ENCODE measurements at places on chromosomes 3 and 15. TPM values are rescaled to one million over a fixed set of nuclear protein-coding genes. Genes with fewer than 3 reads are reported as not detected.

Gene C3orf70
- total RNA-seq, result 0.22 TPM

Gene OXTR
- 12.3 TPM for total RNA-seq

Gene COL6A6
- under 0.01 TPM for total RNA-seq

Gene HTR3C
- total RNA-seq, result 0.14 TPM

Gene GOLGA8G
- not detected for total RNA-seq

Gene ZNF774
- total RNA-seq, result 1.3 TPM

Gene CLDN1
- 16.6 TPM for total RNA-seq

Gene SLC22A14
- total RNA-seq, result 0.14 TPM

Gene BTLA
- total RNA-seq, result not detected

Gene CADM2
- total RNA-seq, result not detected

Gene ISLR
- 25.8 TPM for total RNA-seq

Gene ZMYND10
- 0.22 TPM for total RNA-seq

Gene CLDN18
- total RNA-seq, result not detected

Gene EXD1
- total RNA-seq, result not detected

Gene NR2C2
- 22.3 TPM for total RNA-seq

Gene SCN5A
- total RNA-seq, result 1.1 TPM

Gene FMN1
- 3.0 TPM for total RNA-seq

Gene LRRC31
- not detected for total RNA-seq

Gene LRRC3B
- not detected for total RNA-seq

Gene SLC51A
- total RNA-seq, result not detected

Gene PAQR5
- 4.8 TPM for total RNA-seq

Gene ANKDD1A
- 3.5 TPM for total RNA-seq

Gene AP4E1
- 21.9 TPM for total RNA-seq

Gene SPATA12
- not detected for total RNA-seq

Gene CPLX3
- not detected for total RNA-seq

Gene SLC35G2
- total RNA-seq, result 8.3 TPM

Gene RAB7A
- total RNA-seq, result 71.9 TPM

Gene FBN1
- 721 TPM for total RNA-seq

Gene RNU5B-1
- total RNA-seq, result not detected

Gene COL8A1
- total RNA-seq, result 157 TPM

Gene LCTL
- total RNA-seq, result not detected

Gene XRN1
- 44.1 TPM for total RNA-seq

Gene CSTA
- not detected for total RNA-seq

Gene CPN2
- total RNA-seq, result not detected

Gene TM6SF1
- total RNA-seq, result 2.6 TPM

Gene FBXW12
- not detected for total RNA-seq

Gene HGD
- total RNA-seq, result 0.14 TPM

Gene GOLGA8J
- total RNA-seq, result not detected

Gene GABRR3
- total RNA-seq, result not detected

Gene KLHL6
- total RNA-seq, result under 0.01 TPM

Gene RLBP1
- total RNA-seq, result not detected

Gene SH2D7
- total RNA-seq, result not detected

Gene ONECUT1
- total RNA-seq, result not detected

Gene TIGIT
- total RNA-seq, result not detected

Gene IP6K1
- total RNA-seq, result 52.1 TPM

Gene CCR8
- total RNA-seq, result not detected

Gene NUSAP1
- total RNA-seq, result 82.5 TPM

Gene PPP1R14D
- not detected for total RNA-seq

Gene TMEM158
- total RNA-seq, result 453 TPM

Gene XYLB
- 5.5 TPM for total RNA-seq

Gene DISP2
- total RNA-seq, result 0.14 TPM

Gene CFAP92
- total RNA-seq, result 0.14 TPM

Gene CHRM5
- total RNA-seq, result under 0.01 TPM
